AML-193 (cell line): ENCODE measurements at places on chromosomes 2 and 18.

GRCh38 chr2:110873056-110873502 is 140.7 kb downstream of the ACOXL start:
- no peak for DNase-seq

GRCh38 chr18:21261352-21261751 is 19.3 kb downstream of the GREB1L start:
- no peak for DNase-seq

- no peak for DNase-seq
Observed at GRCh38 chr2:65129286-65129825, 550 bp downstream of the RAB1A start.

DNA sequence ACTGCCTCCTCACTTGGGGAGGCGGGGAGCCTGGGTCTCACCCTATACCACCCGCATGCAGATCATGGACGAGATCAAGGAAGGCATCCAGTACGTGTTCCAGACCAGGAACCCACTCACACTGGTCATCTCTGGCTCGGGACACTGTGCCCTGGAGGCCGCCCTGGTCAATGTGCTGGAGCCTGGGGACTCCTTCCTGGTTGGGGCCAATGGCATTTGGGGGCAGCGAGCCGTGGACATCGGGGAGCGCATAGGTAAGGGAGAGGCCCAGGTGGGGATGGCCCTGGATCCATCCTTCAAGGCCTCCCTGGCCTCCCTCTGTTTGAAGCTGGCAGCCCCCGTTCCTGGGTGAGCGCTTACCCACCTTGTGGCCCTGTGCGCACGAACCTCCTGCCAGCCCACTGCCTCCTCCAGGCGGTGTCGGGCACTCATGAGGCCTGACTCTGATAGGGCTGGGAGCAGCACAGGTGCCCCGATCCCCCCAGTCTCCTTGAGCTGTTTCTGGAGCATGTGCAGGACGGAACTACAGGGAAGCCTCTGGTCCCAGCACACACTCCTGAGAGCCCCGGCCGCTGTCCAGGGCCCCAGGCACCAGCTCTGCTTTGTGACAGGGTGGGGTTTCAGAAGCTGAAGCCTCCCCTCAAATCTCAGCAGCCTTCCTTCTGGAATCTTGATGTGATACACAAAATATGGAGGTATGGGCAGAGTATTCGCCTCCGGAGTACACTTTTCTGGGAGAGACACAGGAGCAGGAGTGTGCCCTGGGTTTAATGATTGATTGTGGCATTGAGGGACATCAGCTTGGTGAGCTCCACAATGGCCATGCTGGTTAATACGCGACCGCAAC is 708 bp downstream of the AGXT start:
- DNase-seq, result no peak

GRCh38 chr2:194332799-194333490 is 1324.1 kb upstream of the SLC39A10 start:
- DNase-seq, result no peak

DNA sequence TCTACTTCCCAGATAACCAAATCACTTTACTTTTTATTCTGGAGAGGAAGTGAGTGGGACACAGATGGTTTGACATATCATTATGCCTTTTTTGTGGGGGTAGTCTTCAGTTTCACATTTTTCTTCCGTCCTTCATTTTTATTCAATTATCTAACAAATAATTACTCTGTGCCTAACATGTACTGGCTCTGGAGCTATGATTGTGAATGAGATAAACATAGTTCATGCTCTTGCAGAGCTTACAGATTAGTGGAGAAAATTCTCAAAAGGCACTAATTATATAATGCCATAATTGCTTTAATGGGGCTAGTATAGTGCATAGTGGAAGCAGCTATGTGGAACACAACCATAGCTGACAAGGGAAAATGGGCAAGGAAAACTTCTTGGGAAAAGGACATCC is 303.6 kb upstream of the TFPI start:
- no peak for DNase-seq

GRCh38 chr2:8529706-8530277 is 152.1 kb upstream of the ID2 start:
- DNase-seq, result no peak

- no peak for DNase-seq
Observed at GRCh38 chr2:218622606-218623365, 15.1 kb downstream of the PLCD4 start.

GRCh38 chr2:105739426-105739825 is 5.3 kb upstream of the NCK2 start:
- DNase-seq, result no peak

DNA sequence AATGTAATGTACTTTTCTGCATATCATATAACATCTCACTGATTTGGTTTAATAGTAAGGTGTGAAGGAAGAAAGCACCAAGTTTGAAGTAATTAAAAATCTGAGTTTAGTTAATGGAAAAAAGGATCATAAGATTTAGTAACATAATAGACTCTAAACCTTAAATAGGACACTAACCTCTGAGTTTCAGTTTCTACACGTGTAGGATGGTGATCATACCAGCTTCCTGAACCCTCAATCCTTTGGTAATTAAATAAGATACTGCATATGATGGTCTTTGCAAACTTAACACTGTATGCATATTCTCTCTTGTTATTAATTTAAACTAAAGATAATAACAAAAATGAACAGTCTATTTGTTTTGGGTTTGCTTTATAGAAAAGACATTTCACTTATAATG is 216.8 kb downstream of the NUP35 start:
- no peak for DNase-seq

DNA sequence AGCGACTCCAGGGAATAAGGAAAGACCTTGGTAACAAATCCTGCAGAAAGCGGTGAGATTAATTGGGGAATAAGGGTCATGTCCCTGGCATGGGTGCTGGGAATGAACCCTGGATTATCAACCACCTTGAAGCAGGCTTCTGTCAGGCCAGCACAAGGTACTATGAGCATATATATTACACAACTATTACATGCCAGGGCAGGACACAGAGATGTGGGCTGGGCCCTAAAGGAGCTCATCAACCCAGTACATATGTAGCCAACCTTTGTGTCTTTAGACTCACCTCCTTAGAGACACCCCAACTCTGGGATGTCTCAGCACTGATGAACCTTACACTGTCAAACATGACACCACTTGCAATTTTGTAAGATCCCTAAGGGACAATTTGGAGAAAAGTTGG is 3.4 kb downstream of the SFXN5 start:
- no peak for DNase-seq

DNA sequence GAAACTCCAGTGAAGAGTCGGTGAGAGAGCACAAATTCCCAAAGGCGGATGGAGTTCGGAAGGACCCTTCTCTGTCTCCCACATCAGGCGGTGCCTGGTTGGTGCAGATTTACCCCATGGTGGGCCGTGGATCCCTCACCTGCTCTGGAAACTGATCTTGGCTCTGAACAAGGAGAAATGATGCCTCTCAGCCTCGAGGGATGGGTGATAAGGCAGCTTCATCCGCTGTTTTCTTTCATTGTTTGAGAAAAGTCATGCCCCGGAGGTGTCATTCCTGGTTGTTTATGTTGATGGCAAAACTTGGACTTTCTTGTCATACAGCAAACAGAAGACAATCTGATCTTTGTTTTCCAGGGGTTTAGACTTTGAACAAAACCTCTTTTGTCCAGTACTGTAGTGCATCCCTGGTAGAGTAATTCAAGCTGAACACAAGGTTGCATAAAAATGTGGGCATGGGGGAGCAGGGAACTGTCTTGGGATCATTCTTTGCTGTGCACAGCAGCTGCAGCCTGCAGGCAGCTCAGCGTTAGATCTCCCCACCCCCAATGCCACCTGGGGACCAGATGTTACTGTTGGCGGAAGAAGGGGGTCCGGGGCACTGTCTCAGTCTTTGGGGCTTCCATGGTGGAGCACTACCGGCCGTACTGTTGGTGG is 81.3 kb downstream of the NFATC1 start:
- no peak for DNase-seq

DNA sequence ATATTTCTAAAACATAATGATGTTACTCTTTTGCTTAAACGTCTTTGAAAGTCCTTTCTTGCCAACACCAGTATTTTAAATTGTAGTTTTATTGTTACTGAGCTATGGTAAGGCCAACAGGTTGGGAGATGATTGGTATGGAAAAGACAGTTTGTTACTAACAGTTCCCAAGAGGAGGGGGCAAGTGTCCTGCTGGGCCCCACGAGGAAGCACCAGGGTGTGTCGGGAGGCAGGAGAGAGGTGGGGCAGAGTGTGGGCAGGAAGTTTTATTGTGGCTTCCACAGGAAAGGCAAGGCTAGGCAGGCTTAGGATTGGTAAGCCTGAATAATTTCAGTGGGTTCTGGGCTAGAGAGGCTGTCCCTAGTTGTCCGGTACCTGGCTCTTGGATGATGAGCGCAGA is 134.3 kb downstream of the SOCS6 start:
- DNase-seq, result no peak
